H9 (cell line): ENCODE measurements at places on chromosomes 5 and 9. TPM values are rescaled to one million over a fixed set of nuclear protein-coding genes. Genes with fewer than 3 reads are reported as not detected.

VAV2 gene
- 58.7 and 58.9 TPM in 2 replicates for total RNA-seq

DNA sequence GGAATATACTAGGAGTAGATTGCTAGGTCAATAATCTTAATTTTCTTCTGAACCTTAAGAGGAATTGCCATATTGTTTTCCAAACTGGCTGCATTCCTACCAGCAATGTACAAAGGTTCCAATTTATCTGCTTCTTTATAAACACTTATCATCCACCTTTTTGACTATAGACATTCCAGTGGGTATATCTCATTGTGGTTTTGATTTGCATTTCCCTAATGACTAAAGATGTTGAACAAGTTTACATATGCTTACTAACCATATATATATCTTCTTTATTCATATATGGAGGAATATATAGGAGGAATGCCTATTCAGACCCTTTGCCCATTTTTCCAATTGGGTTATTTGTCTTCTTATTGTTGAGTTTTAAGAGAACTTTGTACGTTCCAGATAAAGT lies 7.6 kb downstream of the DNAJC18 start:
- DNase-seq, result no peak
- no peak overlapping the region for H3K27ac ChIP-seq
- H3K36me3 ChIP-seq, result peaks cover 8% of the 10 kb centered on the region; the same call in 2 of the 3 replicates
- H3K4me1 ChIP-seq, result no peaks in the 10 kb centered on the region
- no peaks in the 10 kb centered on the region for H3K27me3 ChIP-seq

AP3S1 gene
- 74.5 and 78.4 TPM in 2 replicates for total RNA-seq

- no peaks in the 10 kb centered on the region for H3K27me3 ChIP-seq
- peaks cover 4% of the 10 kb centered on the region; the same call in 1 of the 2 replicates for H3K36me3 ChIP-seq
- no peak overlapping the region for H3K27ac ChIP-seq
- 0 out of 2 replicates have a peak, but pooled peaks cover 2% of the 10 kb centered on the region for H3K4me1 ChIP-seq
- DNase-seq, result peak; percentile 28
Measured at GRCh38 chr5:125987677-125988255, 435.4 kb upstream of the GRAMD2B start.

MIGA2 gene
- 37.8 and 38.8 TPM in 2 replicates for total RNA-seq

DMRT3 gene
- total RNA-seq, result not detected in 2 replicates

GRCh38 chr9:87620731-87621322 lies 105.1 kb upstream of the CTSL start:
- peaks cover 63% of the 10 kb centered on the region for H3K36me3 ChIP-seq
- no peaks in the 10 kb centered on the region for H3K27me3 ChIP-seq
- no peak overlapping the region for H3K27ac ChIP-seq

DNA sequence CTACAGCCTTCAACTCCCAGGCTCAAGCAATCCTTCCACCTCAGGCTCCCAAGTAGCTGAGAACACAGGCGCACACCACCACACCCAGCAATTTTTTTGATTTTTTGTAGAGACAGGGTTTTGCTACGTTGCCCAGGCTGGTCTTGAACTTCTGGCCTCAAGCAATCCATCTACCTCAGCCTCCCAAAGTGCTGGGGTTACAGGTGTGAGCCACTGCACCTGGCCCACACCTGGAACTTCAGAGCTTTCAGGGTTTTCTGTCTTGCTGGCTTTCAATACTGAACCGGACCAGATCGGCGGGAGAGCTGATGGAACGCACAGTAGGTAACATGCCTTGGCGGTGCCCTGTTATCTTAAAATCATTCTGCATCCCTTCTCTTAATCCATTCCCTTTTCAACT lies 30.8 kb downstream of the IPPK start:
- H3K4me3 ChIP-seq, result no peak overlapping the region
- no peaks in the 10 kb centered on the region for H3K4me1 ChIP-seq
- DNase-seq, result peak; percentile 2
- no peaks in the 10 kb centered on the region for H3K27me3 ChIP-seq
- no peak overlapping the region for H3K27ac ChIP-seq
- H3K36me3 ChIP-seq, result peaks cover 12% of the 10 kb centered on the region; the same call in 2 of the 3 replicates

DNA sequence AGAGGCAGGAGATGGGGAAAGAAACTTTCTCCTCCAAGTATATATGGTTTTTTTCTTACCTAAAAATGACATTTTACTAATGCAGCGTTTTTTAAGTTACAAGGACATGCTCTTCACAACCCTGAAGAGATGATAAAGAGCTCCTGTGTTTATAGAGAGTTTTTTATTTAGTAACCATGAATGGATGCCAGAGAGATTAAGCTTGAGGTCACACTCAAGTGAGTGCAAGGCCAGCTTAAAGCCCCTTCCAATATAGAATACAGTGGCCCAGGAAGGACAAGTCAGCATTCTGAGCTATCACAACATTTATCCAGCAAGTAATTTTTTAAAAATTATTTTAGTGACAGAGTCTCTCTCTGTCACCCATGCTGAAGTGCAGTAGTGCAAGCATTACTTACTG lies 6.7 kb upstream of the HAVCR2 start:
- no peak for DNase-seq
- H3K4me1 ChIP-seq, result no peaks in the 10 kb centered on the region
